Subcutaneous adipose tissue (tissue), 4 donors: ENCODE measurements at places on chromosomes 12 and 14. TPM values are rescaled to one million over a fixed set of nuclear protein-coding genes. Genes with fewer than 3 reads are reported as not detected.

KRT6B gene
- total RNA-seq: not detected

SLC4A8 gene
- total RNA-seq: 2.2 TPM

MYF6 gene
- total RNA-seq: not detected

KCNH3 gene
- total RNA-seq: not detected

CCDC60 gene
- not detected for total RNA-seq

PCED1B gene
- 4.1 TPM for total RNA-seq
